ENCODE measurements at places on chromosomes 11 and 22.

DNA sequence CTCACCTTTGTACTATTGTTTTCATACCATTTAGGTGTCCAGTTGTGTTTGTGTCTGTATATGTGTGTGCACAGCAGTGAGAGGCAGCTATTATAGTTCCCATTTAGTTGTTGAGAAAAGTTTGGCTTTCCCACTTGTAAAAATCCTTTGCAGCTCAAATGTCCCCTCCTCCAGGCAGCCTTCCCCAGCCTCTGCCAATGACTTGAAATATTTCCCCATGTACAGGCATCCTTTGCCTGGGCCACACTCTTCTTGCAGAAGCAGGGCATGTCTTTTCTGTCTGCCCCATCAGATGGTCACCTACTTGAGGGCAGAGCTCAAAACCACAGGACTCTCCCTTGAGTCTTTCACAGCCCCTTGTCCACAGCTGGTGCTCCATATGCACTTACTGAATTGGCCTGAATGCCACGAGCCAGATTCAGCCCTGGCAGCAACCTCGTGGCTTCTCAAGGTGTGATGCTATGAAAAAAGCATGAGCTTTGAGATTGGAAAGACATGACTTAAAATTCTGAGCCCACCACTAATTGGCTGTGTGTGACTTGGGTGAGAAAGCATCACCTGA is 39.3 kb downstream of the MYEOV start:
- no peak for DNase-seq

- no peak for DNase-seq
Observed at GRCh38 chr11:119505861-119506260, 82.9 kb upstream of the THY1 start.

GRCh38 chr22:33036881-33037280 is 21.3 kb downstream of the SYN3 start:
- DNase-seq: no peak

DNA sequence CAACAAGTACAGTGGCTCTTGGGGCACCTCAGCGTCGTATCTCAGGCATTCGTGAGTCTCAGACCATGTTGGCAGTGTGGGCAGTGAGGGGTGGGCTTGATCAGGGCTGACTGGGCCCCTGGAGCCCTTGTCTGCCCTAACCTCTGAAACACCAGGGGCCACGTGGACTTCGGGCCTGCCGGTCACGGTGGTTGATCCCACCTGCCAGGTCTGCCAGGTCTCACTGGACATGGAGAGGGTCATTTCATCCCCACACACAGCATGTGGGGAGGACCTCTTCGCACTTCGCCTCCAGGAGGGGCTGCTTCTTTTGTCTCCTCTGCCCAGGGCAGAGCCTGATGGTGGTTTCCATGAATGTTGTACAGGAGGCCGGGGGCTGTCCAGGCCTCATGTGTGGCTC is 77.1 kb downstream of the MPPED1 start:
- DNase-seq: no peak

DNA sequence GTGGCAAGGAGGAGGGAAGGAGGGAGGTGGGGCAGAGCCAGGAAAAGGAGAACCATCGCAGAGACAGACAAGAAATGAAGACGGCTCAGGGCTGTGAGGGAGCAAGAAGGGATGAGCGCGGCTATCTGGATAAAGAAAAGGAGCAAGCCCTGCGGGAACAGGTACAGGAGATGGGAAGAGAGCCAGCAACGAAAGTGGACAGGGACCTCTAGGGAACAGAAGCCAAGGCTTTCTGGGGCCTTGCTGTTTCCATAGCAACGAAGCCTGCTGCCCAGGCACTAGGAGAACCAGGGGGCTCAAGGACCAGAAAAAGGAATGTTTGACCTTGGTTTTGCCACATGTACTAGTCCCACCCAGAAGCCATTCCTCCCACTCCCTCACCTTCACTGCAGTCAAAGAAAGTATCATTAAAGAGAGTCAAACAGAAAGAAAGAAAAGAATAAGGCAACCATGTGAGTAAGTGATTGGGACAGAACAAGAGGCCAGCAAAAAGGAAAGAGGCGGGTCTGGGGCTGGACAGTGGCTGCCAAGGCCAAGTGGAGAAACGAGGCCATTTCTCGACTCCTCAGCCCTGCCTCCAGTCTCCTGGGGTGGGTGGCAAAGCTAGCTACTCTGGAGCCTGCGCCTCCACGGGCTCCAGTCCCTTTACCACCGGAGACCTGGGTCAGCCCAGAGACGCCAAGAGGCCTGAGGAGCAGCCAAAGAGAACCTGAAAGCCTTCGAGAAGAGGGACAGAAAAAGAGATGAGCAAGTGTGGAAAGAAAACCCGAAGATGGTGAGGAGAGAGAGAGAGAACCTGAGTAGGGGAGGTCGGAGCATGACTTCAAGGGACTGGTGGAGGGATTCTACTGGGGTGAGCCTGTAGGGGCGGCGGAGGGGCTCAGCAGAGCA is 35.1 kb downstream of the NRXN2 start:
- DNase-seq: no peak

DNA sequence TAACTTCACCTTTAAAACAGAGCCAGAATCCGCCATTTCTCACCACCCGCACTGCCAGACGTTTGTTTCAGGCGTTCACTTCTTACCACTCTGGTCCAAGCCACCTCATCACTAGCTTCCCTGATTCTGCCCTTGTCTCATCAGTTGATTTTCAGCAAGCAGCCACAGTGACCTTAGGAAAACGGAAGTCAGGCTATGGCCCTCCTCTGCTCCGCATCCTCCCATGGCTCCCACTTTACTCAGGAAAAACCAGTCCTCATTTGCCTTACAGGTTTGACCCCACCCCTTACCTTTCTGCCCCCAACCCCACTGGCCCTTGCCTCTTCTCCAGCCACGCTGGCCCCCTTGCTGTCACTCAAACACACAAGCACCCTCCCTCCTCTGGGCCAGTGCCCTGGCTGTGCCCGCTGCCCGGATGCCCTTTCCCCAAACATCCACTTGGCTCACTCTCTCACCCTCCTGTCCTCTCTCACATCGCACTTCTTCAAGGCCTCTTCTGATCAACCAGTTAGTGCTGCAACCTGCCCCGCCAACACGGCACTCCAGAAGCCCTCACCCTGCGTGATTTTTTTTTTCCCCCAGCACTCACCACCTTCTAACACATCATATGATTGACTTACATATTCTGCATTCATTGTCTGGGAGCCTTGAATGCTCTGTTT is 18.9 kb downstream of the TPST2 start:
- DNase-seq: no peak

DNA sequence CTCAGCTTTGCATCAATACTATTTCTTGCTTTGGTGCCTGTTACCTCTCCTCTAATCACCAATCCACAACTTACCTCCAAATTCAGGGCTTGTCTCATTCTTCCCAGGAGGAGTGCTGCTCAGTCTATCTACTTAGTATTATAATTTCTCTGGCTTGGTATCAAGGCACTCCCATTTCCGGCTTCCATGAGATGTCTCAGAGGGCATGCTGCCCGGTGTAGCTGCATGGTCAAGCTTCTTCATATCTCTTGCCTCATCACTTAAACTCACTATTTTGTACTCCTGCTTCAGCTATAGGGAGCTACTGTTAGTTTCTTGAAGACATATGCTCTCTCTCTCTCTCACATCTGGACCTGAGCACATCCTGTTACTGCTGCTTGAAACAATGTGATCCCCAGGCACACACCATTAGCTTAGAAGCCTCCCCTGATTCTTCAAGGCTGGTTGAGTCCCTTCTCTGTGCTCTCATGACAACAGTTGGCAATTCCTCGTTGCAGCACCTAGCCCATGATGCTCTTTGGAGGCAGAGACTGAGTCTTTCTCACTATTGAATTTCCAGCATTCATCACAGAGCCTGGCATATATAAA is 182.8 kb upstream of the SYN3 start:
- DNase-seq: no peak

DNA sequence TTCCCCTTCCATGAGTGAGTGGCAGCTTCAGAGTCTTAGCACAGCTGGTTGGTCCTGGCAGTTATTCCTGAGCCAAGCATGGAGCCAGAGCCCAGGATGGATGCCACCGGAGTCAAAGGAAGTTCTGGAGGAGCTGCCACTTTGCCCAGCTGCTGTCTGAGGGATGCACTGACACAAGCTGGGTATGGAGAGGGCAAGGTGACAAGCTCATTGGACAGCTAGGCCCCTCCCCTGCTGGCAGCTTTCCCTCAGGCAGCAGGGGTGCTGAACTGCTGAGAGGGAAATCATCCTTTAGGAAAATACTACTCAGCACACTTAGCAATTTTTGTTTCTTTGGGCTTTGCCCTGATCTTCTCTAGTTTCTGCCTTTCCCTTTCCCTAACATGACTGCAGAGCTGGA is 99.3 kb upstream of the SESN3 start:
- DNase-seq: no peak

- no peak for DNase-seq
Observed at GRCh38 chr22:28896611-28897010, 13.2 kb downstream of the ZNRF3 start.

GRCh38 chr11:7969756-7970646 is 4.8 kb upstream of the NLRP10 start:
- DNase-seq: no peak
